ENCODE measurements at places on chromosomes 2 and 18.

GRCh38 chr2:46001741-46002506, 295.3 kb upstream of the EPAS1 start:
- no peak for DNase-seq

GRCh38 chr2:3650140-3650920, 7.7 kb upstream of the ALLC start:
- no peak for DNase-seq

DNA sequence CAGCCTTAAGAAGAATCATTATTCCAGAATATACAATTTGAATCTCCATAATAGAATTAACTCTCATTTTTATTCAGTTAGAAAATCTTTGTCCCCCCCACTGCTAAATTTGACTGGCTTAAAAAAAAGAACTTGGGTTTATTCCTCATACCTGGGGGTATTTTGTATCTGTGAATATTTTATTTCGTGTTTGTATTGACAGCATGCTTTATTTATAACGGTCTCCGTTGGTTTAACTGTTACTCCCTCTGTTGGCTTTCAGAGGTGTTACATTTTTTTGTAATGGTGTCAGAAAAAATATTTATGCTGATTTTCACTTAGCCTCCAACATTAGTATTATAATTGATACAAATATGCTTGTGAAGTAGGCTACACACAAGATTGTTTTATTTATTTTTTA, 109.1 kb downstream of the HAUS1 start:
- DNase-seq: no peak

DNA sequence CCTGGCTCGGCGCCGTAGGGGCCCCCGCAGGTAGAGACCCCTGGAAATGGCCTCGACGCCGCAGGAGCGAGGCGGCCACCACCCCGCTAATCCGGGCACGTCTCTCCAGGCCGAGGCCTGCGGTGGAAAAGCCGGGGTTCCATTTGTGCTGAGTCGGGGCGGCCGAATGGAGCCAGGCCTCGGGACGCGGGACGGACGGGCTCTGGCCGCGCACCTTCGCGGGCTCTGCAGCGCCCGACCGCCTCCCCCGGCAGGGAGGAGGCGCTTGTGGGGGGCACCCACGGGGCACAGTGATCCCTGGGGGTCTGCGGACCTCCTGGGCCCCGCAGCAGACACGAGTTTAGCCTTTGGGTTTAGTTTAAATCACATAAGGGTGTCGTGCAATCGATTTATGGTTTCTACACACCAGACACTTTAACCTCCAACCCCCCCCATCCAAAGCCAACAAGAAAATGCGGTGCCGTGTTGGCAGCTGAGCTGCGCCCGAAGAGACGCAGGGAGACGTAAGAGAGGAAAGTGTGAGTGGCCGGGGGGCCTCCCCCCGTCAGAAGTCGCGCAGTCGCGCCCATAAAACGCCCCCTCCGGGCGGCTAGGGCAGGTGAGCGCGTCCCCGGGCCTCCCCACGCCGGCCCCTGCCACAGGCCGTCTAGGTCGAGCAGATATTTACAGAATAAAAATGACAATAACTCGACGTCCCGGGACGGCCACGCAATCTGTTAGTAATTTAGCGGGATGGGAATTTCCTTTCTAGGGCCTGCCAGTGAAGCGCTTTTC, 1.0 kb upstream of the NFATC1 start:
- peak; percentile 45 for DNase-seq

- no peak for DNase-seq
Observed at GRCh38 chr2:24915796-24916195, 4.2 kb downstream of the ADCY3 start.

DNA sequence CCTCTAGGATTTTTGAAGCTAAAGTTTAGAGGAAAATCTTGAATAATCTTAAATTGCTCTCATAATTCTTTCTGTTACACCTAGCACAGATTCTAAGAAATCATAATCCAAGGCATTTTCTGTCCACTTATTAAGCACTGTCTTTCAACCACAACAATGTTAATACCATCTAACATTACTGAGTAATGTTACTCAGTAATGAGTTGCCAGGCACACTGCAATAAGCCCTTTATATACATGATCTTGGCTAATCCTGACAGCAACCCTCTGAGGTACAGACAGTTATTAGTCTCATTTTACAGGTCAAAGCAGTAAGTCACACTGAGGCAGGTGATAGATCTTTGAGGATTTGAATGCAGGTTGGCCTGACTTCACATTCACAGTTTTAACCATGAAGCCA, 291.9 kb downstream of the ALK start:
- no peak for DNase-seq

DNA sequence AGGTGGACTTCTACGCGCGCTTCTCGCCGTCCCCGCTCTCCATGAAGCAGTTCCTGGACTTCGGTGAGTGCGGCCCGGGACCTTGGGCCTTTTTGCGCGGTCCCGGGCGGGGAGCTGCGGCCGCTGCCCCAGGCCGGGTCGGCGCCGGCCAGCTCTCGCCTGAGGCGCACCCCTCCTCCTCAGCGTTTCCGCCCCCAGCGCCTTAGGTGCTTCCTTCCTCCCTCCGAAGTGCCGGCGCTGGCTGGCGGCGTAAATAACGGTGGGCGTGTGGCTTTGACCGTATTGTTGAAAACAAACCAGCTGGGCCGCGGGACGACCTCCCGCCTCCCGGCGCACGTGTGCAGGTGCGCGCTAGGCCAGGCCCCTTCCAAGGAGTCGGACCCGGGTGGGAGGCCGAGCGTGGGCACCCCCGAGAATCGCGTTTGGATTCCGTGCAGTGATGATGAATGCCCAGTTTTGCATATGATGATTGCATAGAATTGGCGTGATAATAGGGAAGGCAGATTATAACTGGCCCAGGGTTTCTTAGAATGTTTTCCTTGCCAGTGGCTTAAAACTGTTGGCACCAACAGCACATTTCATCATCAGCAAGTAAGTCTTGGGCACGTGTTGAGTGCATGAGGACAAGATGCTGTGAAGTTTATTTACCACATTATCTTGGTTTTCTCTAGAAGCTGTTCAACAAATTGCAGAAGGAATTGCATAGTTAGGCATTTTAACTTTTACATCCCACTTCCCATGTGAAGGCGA, 569 bp downstream of the PDK1 start:
- DNase-seq: peak; percentile 18

DNA sequence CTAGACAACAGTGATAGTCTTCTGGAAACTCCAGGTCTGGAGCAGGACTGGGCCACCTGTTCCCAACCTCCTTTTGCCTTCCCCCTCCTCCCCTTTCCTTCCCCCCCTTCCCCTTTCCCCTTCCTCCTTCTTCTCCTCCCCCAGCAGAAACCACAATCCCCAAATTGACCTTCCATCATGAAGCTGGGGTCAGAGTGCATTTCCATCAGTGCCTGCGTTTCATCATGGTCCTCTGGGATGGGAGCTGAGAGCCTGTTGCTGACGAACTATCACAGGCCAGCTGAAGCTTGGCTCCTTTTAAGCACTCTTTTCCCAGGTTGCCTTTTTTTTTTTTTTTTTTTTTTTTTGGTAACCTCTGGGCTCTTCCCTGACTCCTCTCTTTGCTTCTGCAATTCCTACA, 52.6 kb upstream of the SMAD2 start:
- no peak for DNase-seq

- no peak for DNase-seq
Observed at GRCh38 chr2:52365946-52366345, 1334.0 kb upstream of the NRXN1 start.

GRCh38 chr2:160493227-160494028, at the start of gene RBMS1:
Gene RBMS1 (minus strand): TSS chr2:160493807. CDS start chr2:160493363, 444 bp downstream.
- peak; percentile 60 for DNase-seq

- DNase-seq: no peak
Observed at GRCh38 chr2:36708041-36708741, 11.7 kb downstream of the VIT start.

DNA sequence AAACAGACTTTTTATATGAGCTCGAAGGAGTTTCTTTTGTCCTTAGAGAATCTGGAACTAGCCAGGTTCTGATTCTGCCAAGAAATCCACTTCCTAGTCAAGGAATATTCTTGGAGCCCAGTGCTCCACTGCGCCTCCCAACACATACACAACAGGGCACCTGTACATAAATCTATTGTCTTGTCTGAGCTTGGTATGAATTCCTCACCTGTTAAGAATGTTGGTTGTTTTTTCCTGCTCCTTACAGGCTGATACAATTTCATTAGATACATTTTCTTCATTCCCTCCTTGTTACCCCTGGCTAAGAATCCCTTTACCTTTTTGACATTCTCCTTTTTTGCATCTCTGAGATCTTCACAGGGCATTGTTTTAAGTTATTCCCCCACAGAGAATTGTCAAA, 56.0 kb upstream of the FZD7 start:
- no peak for DNase-seq

GRCh38 chr2:85852937-85853498, 35.8 kb downstream of the ST3GAL5 start:
- peak; percentile 69 for DNase-seq

DNA sequence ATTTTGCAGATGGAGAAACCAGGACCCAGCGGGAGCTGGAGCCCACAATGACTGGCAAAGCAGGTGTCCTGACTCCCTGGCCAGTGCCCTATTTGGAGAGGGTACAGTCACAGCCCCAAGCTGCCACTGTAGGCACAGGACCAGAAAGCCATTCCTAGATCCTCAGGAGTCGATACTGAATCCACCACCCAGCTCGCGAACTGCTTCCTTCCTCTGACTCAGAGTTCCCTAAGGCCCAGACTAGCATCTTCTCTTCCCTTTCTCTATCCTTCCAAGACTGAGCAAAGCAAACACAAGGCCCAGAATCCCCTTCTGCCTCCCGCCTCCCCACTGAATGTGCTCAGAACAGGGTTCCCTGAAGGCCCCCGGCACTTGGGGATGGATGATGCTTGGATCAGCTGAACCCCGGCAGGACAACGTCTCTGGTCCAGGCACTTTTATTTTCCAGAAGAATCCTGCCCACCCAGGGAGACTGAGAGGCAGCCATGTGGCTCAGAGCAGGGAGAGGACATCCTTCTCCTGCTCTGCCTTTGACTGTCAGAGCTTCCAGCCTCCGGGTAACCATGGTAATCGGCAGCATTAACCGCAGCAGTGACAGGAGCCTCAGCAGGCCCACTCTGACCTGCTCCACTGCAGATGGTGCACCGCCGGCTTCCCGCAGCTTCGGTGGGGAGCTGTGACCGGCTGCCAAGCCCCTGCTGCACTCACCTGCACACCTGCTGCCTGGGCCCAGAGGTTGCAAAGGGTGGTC, 34.8 kb upstream of the KLHL29 start:
- DNase-seq: no peak

- DNase-seq: no peak
Observed at GRCh38 chr2:168573128-168573903, 117.2 kb downstream of the CERS6 start.

DNA sequence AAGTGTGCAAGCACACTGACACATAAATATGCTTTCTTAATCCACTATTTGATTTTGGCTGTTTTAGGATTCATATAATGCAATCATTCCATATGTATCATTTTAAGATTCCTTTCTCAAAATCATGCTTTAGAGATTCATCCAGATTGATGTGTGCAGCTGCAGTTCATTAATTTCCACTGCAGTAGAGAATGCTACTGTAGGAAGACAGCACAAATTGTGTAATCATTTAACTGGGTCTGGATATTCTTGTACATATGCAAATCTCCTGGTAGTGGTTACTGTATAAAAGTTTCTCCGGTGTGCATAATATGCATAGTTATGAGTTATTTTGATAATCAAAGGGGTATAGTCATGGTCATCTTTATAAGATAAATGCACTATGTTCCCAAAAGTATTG, 502.5 kb upstream of the ACVR2A start:
- DNase-seq: no peak

Data from stimulated activated naive CD4-positive, alpha-beta T cell (primary cell).